Gastroesophageal sphincter (tissue), 4 donors: ENCODE measurements at places on chromosomes 5 and 9.

- no peak for ATAC-seq
Observed at GRCh38 chr9:129237164-129237611, 59.1 kb upstream of the IER5L start.

DNA sequence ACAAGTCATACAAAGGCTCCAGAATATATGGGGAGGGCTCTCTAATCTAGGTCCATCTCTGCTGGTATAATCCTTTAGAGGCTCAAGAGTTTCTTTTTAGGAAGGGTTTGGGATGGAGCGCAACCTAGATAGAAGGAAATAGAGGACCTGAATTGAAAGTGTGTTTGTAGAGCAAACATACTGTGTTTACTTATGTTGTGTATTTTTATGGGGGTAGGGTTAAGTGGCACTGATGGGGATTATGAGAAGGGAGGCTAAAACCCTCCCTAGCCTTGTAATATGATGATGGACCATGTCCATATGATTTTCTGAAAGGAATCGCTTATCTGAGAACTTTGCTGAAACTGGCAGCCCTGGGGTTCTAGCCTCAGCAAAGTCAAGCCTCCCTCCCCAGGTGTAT, 4.4 kb upstream of the ELL2 start:
- ATAC-seq = no peak

GRCh38 chr9:99137225-99137624, 32.3 kb downstream of the TGFBR1 start:
- ATAC-seq = no peak

DNA sequence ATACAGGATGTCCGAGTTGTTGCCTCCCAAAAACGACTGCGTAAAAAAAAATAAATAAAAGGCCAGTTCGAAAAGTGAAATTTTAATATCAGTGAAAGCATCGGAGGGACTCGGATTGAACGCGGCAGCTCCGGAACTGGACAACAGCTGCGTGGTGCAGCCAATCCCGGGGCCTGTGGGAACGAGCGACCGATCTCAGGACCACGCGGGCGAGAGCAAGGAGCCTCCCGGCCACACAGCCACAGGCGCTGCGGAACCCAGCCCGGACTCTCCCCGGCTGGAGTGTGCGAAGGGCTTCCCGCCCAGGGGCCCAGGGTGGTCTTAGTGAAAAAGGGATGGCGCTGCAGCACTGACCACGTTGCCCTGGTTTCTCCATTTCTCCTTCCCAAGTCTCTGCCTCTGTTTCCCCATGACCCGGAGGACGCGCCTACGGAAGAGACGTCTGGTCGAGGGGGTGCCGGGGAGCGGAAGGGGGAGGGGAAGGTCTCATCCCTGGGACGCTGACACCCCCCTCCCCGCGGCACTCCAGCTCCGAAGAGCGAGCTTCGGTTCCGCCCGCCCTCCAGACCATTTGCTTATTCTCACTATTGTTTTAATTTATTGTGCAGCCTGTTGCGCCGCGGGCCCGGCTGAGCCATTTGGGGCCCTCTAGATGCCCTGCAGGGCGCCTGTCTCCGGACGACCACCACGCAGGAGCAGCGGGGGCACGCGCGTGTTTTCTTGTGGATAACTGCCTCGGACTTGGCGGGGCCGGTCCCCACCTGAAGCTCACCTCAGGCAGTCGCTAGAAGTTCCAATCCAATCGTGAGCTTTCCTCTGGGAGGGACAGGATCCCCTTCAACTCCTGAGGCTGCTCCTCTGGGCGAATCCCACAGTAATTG, 303.0 kb downstream of the PARP8 start:
- peak; percentile 49 for ATAC-seq

- no peak for ATAC-seq
Observed at GRCh38 chr5:107302441-107302840, 368.3 kb downstream of the EFNA5 start.

DNA sequence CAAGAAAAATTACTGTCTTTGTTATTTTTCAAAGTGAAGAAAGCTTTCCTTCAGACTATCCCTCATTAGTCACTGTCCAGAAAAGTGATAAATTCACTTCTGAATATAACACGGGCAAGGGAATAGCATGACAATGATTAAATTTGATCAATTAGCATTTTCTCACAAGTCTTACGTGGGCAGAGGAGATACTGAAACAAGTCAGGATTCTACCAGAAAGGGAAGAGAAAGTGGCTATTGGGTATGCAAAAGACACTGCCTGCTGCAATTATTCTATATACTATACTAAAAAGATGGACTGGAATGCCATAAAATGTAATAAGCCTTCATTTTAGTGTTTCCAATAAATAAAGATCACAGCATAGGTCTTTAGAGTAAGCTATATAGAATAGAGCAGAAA, 7.4 kb downstream of the COX7C start:
- ATAC-seq = no peak

DNA sequence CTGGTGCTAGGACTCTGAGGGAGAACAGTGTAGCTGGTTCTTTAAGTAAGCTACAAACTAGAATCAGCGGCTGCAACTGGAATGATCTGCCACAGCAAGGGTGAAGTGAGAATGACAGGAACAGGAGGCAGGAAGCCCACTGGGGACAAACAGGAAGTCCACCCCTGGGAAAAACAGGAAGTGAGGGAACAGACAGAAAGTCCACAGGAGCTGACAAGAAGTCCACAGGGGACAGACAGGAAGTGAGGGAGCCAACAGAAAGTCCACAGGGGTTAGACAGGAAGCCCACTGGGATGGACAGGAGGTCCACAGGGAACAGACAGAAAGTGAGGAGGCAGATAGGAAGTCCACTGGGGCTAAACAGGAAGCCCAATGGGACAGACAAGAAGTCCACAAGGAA, 15.5 kb downstream of the ADAMTS16 start:
- no peak for ATAC-seq

DNA sequence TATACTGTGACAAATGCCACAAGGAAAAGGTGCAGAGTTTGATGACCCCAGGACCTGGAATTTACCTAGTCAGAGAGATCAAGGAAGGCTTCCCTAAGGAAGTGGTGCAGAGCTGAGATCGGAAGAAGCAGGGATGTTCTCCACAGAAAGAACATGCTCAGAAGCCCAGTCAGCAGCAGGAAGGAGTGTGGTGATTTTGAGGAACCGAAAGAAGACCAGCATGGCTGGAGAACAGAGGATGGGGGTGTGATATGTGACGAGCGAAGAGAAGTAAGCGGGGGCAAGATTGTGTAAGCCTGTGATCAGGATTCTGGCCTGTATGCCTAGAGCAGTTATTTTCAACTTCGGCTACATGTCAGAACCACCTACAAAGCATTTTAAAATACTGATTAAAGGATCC, 18.7 kb upstream of the PIK3R1 start:
- peak; percentile 46 for ATAC-seq
